MG63 (cell line): ENCODE measurements at places on chromosomes 3 and 15. TPM values are rescaled to one million over a fixed set of nuclear protein-coding genes. Genes with fewer than 3 reads are reported as not detected.

DNA sequence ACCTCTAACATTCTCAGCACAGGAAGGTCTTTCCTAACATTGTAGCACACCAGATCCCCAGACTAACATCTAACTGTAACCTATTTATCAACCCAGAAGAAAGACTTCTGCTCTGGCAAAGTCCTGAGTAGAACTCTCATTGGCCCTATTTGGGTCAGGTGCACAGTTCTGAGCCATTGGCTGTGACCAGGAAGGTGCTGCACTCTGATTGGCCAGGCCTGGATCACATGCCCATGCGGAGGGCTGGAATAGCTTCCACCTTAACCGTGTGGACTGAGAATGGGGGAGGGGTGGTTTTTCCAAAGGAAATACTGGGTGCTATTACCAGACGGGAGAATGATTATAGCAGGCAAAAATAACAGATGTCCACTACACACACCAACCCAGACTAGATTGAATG is 11.5 kb downstream of the FEZF2 start:
- DNase-seq, result no peak

DNA sequence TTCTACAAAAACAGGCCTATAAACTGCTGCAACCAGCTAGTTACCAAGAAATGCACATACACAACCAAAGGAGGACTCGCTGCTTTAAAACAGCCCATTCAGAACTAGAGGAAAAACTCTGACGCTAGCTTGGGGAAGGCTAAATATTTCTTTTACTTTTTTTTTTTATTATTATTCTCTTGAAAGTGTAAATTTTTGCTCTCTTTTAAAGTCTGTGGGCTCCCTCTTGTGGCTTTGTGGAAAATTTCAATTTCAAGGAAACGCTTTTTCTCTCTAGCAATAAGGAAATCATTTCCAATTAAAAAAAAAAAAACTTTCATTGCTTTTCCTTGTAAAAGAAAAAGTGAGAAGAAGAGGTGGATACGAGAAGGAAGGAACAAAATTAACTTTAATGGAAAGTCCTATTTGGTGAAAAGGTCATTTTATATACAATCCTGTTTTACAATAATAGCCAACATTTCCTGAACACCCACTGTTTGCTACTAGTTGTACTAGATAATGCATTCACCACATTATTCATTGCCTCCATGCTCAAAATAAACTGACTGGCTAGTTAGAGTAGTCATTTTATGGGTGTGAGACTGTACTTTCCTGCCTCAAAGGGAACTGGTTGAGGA is 51.2 kb upstream of the SAMMSON start:
- no peak for DNase-seq

- no peak for DNase-seq
Observed at GRCh38 chr15:61480863-61481262, 251.8 kb upstream of the RORA start.

- peak; percentile 83 for DNase-seq
Observed at GRCh38 chr15:51737522-51738305, at the start of gene LYSMD2. Gene LYSMD2 (minus strand): TSS chr15:51737655. CDS start chr15:51737622, 33 bp downstream.

DNA sequence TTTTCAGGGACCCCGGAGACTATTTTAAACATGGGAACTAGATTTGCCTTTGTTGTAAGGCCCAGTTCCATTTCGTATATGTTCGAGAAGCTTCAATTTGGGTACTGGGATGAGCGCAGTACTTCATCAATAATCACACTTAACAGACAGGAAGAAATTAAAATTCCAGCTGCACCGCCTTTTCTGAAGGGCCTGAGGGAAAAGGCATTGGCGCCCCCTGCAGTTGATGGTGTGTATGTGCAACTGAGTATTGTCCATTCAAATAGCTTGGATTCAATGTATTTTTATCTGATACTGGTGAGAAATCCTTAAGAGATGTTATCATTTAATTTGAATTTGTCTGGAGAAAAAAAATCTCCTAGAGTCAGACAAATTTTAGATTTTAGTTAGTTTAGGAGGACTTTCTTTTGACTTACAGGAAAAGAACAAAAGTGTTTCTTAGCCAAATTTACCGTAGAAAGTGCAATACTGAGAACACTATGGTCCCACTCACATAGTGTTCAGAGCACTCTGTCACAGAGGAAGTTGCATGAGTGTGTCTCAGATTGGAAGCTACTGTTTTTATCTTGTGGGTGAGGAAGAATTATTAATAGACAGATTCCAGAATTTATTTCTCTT is 5.4 kb upstream of the ALDH1A2 start:
- peak; percentile 51 for DNase-seq

DNA sequence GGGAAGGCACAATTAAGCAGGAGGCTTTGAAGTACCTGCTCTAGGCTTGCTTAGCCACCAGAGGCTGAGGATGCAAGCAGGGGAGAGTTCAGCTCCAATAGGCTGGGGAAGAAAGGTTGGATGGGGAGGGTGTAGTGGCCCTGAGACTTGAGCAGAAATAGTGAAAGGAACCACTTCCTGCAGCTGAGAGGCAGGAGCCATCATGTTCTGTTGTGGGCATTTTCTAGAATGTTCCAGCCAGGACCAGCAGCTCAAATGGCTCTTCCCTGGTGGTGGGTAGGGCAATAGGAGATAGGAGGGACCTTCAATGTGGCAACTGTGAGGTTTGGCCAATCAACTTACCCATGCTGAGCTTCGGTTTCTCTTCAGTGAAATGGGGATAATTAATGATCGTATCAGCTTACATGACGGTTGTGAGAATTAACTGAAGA is 79.1 kb upstream of the CGNL1 start:
- no peak for DNase-seq

DNA sequence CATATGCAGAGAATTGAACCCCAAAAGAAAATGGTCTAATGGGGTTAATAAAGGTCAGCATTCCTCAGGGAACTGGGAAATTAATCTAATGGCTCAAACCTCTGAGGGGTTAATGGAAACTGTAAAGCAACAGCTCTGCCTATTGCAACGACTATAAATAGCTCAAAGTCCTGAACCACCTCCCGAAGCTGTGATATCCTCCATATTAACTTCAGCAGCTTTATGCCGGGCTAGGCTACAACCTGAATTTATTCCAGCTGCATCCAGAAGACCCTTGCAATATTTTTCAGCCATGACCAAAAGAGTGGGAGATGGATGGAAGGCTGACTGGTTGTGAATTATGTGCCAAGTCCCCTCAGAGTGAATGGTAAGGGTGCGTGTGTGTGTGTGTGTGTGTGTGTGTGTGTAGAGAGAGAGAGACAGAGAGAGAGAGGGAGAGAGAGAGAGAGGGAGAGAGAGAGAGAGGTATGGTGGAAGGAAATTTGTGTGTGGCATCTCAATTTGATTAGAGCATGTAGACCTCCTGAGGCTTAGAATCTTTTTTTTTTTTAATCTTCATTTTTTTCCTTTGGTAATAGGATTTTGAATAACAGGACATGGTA is 109.9 kb downstream of the PDCD6IP start:
- DNase-seq, result no peak

GRCh38 chr3:78101384-78101783 is 1061.5 kb downstream of the ROBO2 start:
- DNase-seq, result peak; percentile 45

Gene ALDH1A2
- total RNA-seq, result 0.99 TPM in 1 of 2 replicates, not detected in the other

Gene SNX22
- not detected in 2 replicates for total RNA-seq

Gene ZNF502
- total RNA-seq, result 0.89 and 2.9 TPM in 2 replicates

Gene XCR1
- total RNA-seq, result not detected in 2 replicates

Gene ALDH1L1
- total RNA-seq, result 0.27 TPM in 1 of 2 replicates, not detected in the other
